DMS153 (cell line): ENCODE measurements at places on chromosomes 4 and X.

- no peak for DNase-seq
These were observed 49.2 kb upstream of the HDAC8 start for GRCh38 chrX:72621625-72622485.

DNA sequence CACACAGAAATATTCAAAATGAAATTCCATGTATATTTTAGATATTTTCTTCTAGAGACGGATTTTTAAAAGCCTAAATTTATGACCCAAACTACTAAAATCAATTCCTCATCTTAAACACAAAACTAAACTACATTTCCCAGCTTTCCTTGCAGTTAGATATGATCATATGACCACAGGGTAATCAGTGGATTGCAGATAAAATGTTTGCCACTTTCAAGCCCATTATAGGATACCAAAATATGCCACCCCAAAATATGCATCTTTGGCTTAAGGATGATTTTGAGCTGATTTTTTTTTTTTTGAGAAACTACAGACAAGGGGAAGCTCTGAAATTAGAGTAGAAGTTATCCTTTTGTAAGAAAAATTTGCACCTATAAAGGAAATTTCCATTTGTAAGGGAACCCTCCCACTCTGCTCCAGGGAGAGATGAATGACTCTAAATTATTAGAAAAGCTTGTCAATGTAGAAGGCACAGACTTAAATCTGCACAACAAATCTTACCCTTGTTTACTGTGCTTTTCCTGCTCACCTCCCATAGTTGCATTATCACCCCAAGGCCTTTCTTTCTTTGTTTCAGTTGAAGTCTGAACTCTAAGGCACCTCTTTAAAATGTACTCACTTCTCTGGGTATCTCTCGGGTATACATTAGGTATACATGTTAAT lies 503.0 kb downstream of the PDHA2 start:
- DNase-seq, result no peak

- DNase-seq, result no peak
These were observed 36.3 kb downstream of the ARAP2 start for GRCh38 chr4:36207831-36208520.

GRCh38 chr4:147044241-147044640 lies 98.6 kb upstream of the TTC29 start:
- no peak for DNase-seq

DNA sequence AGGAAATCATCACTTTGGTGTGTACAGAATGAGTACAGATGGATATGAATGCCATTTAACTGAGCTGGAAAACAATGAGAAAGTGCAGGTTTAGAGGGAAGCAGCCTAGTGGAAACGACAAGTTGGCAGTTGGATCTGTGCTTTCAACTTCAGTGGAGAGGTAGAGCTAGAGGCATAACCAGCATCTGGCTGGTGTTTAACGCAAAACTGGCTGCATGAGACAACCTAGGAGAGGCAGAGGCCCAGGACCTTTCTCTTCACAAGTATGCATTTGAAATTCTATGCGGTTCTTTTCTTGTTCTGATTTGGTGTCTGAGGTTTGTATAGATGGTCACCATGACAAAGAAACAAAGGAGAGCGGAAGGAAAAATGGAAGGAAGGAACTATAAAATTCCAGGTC lies 63.1 kb downstream of the ANXA5 start:
- no peak for DNase-seq

GRCh38 chrX:23857363-23857762 lies 50.4 kb downstream of the APOO start:
- no peak for DNase-seq

- no peak for DNase-seq
These were observed 95.4 kb upstream of the BANK1 start for GRCh38 chr4:101695176-101695575.
